Sciatic nerve (tissue), 2 donors: ENCODE measurements at places on chromosomes 7 and 10. TPM values are rescaled to one million over a fixed set of nuclear protein-coding genes. Genes with fewer than 3 reads are reported as not detected.

DNA sequence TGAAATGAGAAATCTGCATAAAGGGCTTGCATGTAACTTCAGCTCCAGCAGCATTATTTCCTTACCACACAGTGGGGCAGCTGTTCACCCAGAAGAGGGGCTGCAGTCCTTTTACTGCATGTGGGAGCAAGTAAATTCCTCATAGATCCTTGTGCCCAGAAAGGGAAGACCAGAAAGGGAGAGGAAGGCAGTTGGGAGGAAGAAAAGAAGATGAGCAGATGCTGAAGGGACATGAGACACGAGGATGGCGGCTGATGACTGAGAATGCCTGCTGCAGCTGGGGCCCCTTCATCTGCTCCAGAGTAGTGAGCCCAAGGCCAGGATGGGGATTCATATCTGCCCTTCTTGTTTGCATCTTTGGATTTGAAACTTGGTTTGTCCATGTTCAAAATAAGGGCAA lies 80.5 kb downstream of the WIPF3 start:
- no peak for DNase-seq

- no peak for DNase-seq
Measured at GRCh38 chr7:7977774-7978173, 9.2 kb downstream of the GLCCI1 start.

- no peak for DNase-seq
Measured at GRCh38 chr10:43299579-43299978, 32.7 kb upstream of the RASGEF1A start.

The HIF1AN gene
- 34.2 TPM for total RNA-seq

The TMEM178B gene
- 1.1 TPM for total RNA-seq

GRCh38 chr10:116132780-116133399 lies 140.1 kb downstream of the GFRA1 start:
- no peak for DNase-seq

The IFIT5 gene
- total RNA-seq, result 17.4 TPM

GRCh38 chr7:13751766-13752165 lies 237.7 kb downstream of the ETV1 start:
- no peak for DNase-seq

DNA sequence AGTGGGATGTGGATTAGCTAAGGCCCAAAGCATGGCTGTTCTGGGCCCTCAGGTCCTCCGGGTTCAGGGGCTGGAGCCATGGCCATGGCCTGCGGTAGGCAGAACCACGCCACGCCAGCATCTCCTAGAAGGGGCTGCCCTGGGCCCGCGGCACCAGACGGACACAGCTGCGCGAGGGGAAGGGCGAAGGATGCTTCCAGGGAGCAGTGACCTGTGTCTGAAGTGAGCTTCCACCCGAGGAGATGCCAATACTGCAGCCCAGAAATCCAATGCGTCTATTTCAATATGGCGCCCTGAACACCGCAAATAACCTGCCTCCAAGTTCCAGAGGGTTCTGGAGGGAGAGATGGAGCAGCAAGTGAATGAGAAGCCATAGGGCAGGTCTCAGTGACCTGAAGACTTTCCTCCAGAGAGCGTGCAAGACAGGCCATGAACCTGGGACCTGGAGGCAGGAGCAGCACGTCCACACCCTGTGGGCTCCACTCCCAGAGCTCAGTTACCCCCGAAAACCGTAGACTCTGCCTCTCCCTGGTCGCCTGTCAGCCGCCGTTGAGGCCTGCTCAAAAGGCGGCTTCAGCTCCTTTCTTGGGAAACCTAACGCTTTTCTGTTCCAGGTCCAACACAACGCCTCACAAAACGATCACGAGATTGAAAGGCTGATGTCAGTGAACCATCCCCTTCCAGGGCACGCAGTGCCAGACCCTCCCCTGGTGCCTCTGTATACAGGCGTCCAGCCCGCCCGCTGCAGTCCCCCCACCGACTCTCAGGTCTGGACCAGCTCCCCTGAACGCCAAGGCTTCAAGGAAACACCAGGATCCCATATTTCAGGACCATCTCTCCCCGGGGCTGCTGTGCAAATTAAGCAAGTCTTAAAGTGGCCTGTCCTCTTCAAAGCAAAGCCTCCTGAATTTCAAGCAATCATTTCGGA lies 37.4 kb downstream of the AMZ1 start:
- DNase-seq, result peak; percentile 56

DNA sequence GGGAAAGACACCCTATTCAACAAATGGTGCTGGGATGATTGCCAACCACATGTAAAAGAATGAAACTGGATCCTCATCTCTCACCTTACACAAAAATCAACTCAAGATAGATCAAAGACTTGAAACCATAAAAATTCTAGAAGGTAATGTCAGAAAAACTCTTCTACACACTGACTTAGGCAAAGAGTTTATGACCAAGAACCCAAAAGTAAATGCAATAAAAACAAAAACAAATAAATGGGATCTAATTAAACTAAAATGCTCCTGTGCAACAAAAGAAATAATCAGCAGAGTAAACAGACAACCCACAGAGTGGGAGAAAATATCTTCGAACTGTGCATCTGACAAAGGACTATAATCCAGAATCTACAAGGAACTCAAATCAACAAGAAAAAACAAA lies 504.2 kb upstream of the MBL2 start:
- no peak for DNase-seq

- DNase-seq, result no peak
Measured at GRCh38 chr10:3186368-3186767, 13.8 kb upstream of the PITRM1 start.

DNA sequence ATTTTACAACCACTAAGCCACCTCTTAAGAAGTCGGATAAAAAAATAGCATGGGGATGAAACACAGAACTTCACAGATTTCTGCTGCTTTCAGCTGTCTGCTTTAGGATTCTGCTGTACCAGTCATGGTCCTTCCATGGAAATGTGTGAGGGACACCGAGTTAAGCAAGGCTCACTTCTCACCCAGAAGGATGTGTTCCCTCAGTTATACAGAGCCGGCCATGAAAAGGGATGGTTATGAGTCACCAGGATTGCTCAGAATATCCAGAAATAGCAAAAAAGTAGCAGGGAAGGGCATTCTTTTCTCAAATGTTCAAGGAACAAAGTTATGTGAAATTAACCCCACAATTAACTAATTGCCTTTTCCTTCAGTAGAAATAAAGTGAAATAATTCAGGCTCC lies 124.4 kb downstream of the AMPH start:
- no peak for DNase-seq

DNA sequence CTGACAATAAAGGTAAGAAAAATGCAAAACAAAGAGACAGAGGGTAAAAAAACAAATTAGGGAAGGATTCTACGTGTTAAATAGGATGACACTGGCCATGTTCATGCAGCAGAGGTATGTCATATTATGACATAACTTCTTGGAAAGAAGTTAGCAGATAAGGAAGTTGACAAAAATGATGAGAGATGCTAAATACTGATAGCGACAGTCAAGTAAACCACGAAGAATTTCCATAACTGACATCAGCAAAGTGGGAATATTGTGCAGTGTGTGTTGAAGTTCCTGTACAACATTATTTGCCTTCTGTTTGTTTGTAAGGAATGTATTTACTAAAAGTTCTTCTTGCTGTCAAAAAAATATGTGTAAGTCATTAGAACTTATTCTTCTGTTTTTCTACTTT lies 29.5 kb downstream of the MDH2 start:
- no peak for DNase-seq

DNA sequence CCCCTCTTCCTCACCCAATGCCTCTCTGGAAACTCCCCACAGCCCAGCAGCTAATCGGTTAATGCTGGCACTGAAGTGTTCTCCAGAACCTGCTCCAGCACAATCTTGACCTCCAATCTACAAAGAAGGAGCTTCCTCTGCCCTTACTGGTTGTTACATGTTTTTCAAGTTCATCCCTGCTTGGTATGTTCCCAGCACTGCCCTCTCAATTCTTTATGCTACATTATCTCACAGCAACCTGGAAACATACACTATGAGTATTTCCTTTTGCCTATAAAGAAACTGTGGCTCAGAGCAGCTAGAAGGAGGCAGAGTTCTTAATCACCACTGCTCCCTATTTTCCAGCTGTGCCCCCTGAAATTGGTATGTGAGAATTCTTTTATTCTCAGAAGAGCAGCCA lies 84.1 kb upstream of the KMT2E start:
- DNase-seq, result no peak
